Stimulated activated CD8-positive, alpha-beta memory T cell treated with anti-CD3 and anti-CD28 coated beads, Interleukin-15, amount 100 ng/mL, for 24 hours (primary cell): ENCODE measurements at places on chromosomes 4 and X.

GRCh38 chr4:101823864-101824263 is 33.3 kb downstream of the BANK1 start:
- DNase-seq: no peak

- DNase-seq: no peak
Measured at GRCh38 chr4:152398060-152398459, 137.8 kb downstream of the FBXW7 start.

GRCh38 chr4:148065075-148065474 is 333.2 kb downstream of the ARHGAP10 start:
- no peak for DNase-seq

DNA sequence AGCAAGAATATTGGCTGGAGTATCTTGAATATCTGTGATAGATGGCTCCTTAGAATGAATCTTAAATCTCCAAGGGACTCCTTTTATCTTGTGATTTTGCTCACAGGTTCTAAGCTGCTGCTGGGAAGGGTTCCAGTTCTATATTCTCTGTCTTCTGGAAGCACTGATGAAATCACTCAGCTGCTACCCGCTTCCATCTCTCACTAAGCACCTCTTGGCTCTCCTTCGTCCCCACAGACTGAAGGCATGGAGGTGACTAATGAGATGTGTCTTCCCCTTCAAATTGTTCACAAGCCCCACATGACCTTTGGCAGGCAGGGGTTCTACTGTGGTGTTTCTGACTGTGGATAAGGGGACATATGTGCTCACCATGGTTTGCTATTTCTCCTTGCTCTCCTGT is 75.9 kb downstream of the C4orf51 start:
- no peak for DNase-seq

DNA sequence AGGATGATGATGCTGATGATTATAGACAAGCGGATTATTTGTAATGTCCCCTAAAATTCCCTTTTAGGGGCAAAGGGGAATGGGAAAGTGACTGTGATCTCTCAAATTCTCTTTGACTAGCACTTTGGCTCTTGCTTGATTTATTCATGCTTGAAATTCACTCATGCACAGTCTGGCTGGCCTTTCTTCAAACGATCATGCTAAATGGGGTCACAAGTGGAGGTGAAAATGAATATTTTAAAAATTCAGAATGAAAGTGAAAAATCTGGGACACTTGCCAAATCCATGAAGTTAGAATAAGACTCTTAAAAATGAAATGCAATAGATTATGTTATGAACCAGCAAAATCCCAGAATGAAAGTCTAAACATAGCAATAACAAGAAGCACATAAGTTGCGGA is 173.4 kb upstream of the RAI2 start:
- DNase-seq: no peak

- peak; percentile 41 for DNase-seq
Measured at GRCh38 chrX:102899940-102900916, 36.8 kb upstream of the RAB40AL start.

DNA sequence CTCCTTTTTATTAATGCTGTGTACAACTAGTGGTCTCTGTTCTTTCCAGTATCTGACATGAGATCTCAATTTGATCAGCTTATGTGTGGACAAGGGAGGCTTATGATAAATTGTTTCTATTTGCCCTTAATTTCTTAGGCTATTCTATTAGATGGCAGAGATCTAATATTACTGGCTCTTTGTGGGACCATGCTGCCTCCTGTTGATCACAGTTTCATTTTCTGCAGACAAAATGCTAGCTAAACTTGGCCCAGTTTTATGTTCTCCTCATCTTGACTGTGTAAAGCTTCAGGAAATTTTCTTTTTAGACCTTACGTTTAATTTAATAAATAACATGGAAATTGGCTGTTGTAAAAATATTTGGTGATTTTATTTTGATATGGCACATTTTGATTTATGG is 627.1 kb upstream of the AADAT start:
- DNase-seq: no peak

- DNase-seq: no peak
Measured at GRCh38 chr4:25826074-25826752, 36.6 kb downstream of the SEL1L3 start.

GRCh38 chrX:41737065-41737464 is 13.1 kb downstream of the GPR82 start:
- no peak for DNase-seq

DNA sequence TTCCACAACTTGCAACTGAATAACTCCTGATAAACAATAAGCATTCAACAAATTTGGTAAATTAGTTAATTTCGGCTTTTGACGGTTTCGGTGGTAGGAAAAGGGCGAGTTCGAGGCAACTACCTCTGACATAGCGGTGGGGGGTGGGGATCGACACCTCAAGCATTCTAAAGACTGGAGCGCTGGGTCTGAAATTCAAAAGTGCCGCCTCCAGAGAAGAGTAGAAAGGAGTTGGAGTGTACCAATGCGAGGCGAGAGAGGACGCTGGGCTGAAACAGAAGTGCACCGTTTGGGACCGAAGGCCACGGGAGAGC is 725 bp downstream of the SMC1A start:
- no peak for DNase-seq

- no peak for DNase-seq
Measured at GRCh38 chrX:112056476-112056875, 26.1 kb downstream of the TRPC5 start.

GRCh38 chr4:144599621-144600020 is 46.3 kb upstream of the HHIP start:
- DNase-seq: no peak

DNA sequence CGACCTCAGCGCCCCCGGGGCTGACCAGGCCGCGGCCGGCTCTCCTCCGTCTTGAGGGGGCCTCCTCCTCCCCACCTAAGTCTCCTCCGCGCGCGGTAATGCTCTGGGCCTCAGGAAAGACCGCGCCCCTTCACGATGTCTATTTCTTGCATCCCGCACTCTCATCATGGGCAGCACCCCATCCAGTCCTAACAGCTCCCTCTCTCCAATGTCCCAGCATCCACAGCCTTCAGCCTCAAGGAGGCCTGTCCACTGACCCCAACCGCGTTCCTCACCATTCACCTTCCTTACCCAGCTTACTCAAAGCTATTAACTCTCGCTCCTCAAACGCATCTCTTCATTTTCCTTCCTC is 77.5 kb downstream of the MAGED4 start:
- no peak for DNase-seq
